Large intestine (tissue), 12 donors: ENCODE measurements at places on chromosomes 16 and 17. TPM values are rescaled to one million over a fixed set of nuclear protein-coding genes. Genes with fewer than 3 reads are reported as not detected.

DNA sequence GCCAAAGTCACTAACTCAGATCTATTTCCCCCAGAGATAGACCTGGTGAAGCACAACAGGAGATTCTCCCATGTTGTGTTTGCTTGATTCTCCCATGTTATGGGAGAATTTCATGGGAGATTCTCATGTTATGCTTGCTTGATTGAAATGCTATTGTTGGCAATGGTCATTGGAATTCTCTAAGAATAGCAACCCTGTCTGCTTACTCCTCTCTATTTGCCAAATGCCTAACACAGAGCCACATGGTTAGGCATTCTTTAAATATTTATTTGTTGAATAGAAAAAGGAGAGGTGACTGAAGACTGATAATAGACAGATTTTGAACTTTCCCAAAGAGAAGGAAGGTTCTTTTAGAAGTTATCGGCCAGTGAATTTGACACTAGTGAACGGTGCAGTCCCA lies 111.5 kb upstream of the MPHOSPH6 start:
- H3K4me1 ChIP-seq = no peaks in the 10 kb centered on the region
- no peak for DNase-seq
- H3K27ac ChIP-seq = no peak overlapping the region
- H3K36me3 ChIP-seq = no peaks in the 10 kb centered on the region
- H3K27me3 ChIP-seq = no peaks in the 10 kb centered on the region

DNA sequence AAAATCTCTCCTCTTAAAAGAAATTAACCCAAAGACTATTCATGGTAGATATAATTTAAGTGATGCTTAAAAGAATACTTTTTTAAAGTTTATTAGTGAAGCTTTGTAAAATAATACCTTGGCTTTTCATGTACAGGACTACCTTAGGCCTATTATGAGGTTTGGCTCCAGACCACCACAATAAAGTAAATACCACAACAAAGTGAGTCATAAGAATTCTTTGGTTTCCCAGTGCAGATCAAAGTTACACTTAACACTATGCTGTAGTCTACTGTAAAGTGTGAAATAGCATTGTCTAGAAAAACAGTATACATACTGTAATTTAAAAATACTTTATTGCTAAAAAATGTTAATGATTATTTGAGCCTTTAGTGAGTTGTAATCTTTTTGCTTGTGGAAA lies 31.7 kb downstream of the CLTC start:
- DNase-seq = no peak
- H3K27me3 ChIP-seq = no peaks in the 10 kb centered on the region
- peaks cover 74% of the 10 kb centered on the region for H3K36me3 ChIP-seq
- no peak overlapping the region for H3K27ac ChIP-seq
- no peak overlapping the region for H3K4me3 ChIP-seq

Gene TP53TG3B
- not detected for polyA plus RNA-seq

GRCh38 chr16:50595859-50596258 lies 47.7 kb downstream of the NKD1 start:
- H3K36me3 ChIP-seq = peaks cover 4% of the 10 kb centered on the region
- peaks cover 3% of the 10 kb centered on the region for H3K4me1 ChIP-seq
- no peaks in the 10 kb centered on the region for H3K27me3 ChIP-seq
- no peak overlapping the region for H3K4me3 ChIP-seq
- H3K27ac ChIP-seq = no peak overlapping the region
- DNase-seq = no peak

- no peak for DNase-seq
- H3K4me1 ChIP-seq = no peaks in the 10 kb centered on the region
Measured at GRCh38 chr17:6254036-6254435, 180.9 kb downstream of the AIPL1 start.

Gene CRHR1
- 0.24 TPM for polyA plus RNA-seq

GRCh38 chr17:62816282-62816839 lies 8.2 kb upstream of the MARCHF10 start:
- H3K27me3 ChIP-seq = peaks cover 2% of the 10 kb centered on the region
- no peaks in the 10 kb centered on the region for H3K4me1 ChIP-seq
- no peak overlapping the region for H3K27ac ChIP-seq
- no peaks in the 10 kb centered on the region for H3K36me3 ChIP-seq
- DNase-seq = no peak
- H3K4me3 ChIP-seq = no peak overlapping the region

- H3K4me3 ChIP-seq = peak overlapping the region; percentile 56
- no peaks in the 10 kb centered on the region for H3K36me3 ChIP-seq
Measured at GRCh38 chr16:67529582-67530012, 968 bp downstream of the RIPOR1 start.

DNA sequence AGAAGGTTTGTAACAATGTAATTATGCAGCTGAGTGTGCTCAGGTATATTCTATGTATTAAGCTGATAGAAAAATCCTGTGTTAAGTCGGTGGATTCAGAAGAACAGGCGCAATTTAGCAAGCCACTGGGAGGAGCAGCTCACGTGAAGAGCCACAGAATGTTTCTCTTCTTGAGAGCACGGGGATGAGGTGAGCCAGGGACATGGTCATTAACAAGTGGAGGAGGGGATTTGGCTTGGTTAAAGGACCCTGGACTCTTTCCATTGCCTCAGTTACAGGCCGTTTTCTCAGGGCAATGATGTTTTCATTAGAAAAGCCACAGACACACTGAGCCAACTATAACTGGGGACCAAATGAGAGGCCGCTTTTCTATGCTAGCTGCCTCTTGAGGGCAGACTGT lies 178.7 kb downstream of the SNX29 start:
- H3K4me3 ChIP-seq = no peak overlapping the region
- H3K36me3 ChIP-seq = no peaks in the 10 kb centered on the region
- no peak overlapping the region for H3K27ac ChIP-seq

Gene CCL3
- 11.7 TPM for polyA plus RNA-seq

Gene TCAP
- polyA plus RNA-seq = 2.2 TPM

- no peaks in the 10 kb centered on the region for H3K4me1 ChIP-seq
- no peaks in the 10 kb centered on the region for H3K36me3 ChIP-seq
- no peaks in the 10 kb centered on the region for H3K27me3 ChIP-seq
- DNase-seq = no peak
Measured at GRCh38 chr17:62787366-62787765, 20.7 kb downstream of the MARCHF10 start.

- no peak within 1 kb of the TSS for H3K27ac ChIP-seq
- no peaks in the 10 kb centered on the region for H3K27me3 ChIP-seq
- peak; percentile 13 for DNase-seq
- no peaks in the 10 kb centered on the region for H3K36me3 ChIP-seq
Measured at GRCh38 chr17:69060822-69061221, at the start of gene ABCA9. Gene ABCA9, minus strand, starts transcription at chr17:69060927. Its CDS starts 9,801 bp downstream, at chr17:69051126.

Gene CEP112
- polyA plus RNA-seq = 4.4 TPM

Gene TNFSF13
- 23.4 TPM for polyA plus RNA-seq

DNA sequence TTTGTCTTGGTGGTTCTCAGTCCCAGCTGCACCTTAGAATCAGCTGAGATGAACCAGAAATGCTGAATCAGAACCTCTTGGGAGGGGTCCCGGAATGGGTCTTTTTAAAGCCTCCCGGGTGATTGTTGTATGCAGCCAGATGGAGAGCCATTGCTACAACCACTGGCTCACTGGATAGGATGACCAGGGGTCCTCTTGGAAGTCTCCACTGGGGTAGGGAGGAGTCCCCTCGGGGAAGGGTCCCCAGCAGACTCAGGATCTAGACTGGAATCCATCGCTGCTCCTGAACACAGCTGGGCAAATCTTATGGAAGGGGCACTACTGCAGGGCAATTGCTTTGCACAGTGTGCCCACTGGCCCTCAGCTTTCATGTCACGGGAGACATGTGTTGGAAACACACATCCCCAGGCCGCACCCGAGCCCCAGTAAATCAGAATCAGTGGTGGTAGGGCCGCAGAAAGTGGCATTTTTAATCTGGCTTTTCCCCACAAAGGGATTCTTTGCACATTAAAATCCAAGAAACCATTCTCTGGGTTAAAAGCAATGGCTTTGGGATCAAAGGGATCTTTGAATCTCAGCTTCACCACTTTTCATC lies 117.3 kb downstream of the IRX5 start:
- H3K4me1 ChIP-seq = no peaks in the 10 kb centered on the region
- no peaks in the 10 kb centered on the region for H3K27me3 ChIP-seq
- DNase-seq = no peak

Gene MAF
- polyA plus RNA-seq = 224 TPM

DNA sequence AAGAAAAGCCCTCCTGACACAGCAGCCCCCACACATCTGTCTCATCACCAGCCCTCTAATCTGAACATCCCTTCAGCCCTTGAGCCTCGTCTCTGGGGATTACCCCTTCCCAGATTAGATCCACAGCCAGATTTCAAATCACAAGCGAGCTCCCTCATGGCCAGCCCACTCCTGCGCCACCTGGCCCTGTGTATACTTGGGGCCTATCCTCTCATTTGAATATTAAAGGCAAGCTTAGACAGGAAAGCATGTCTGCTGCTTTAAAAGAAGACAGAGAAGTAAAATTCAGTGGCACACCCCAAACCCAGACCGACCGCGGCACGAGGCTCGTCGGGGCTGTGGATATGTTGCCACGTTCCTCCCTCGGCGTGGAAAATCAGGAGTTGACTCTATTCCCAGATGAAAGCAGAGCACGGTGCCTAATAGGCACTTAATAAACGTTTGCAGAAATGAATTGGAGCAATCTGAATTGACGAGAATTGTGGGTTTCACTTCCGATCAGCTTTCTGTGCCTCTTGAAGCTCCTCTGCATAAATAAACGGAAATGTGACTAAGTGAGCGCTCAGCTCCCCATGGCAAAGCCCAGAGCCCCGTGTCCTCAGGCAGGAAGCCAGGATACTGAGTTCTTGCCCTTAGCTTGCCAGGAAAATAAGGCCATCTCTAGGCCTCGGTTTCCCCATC lies 108.0 kb downstream of the CCDC182 start:
- no peaks in the 10 kb centered on the region for H3K27me3 ChIP-seq
- DNase-seq = no peak
- no peaks in the 10 kb centered on the region for H3K4me1 ChIP-seq
- no peak overlapping the region for H3K4me3 ChIP-seq
- H3K36me3 ChIP-seq = peaks cover 36% of the 10 kb centered on the region

Gene SLFN14
- polyA plus RNA-seq = 0.21 TPM

GRCh38 chr16:51391798-51392511 lies 240.9 kb upstream of the SALL1 start:
- H3K27me3 ChIP-seq = peaks cover 7% of the 10 kb centered on the region
- no peaks in the 10 kb centered on the region for H3K36me3 ChIP-seq
- H3K4me3 ChIP-seq = no peak overlapping the region
- H3K4me1 ChIP-seq = no peaks in the 10 kb centered on the region

DNA sequence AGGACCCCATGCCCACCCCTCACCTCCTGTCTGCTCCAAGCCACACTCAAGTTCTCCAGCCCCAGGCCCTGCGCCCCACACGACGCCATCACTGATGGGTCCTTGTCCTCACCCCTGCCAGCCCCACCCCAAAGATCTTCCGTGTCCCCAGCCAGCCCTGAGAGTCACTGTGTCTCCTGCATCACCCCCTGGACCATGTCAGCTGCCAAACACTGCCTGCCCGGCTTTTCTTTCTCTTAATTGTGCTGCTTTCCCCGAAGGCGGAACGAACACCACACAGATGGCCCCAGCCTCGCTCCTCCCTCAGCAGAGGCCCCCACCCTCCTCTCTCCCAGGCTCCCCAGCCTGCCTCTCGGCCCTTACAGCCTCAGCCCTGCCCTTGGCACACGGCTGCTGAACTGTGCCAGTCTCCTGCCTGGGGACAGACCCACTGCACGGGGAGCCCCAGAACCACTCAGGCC lies 4.8 kb upstream of the GAA start:
- no peaks in the 10 kb centered on the region for H3K4me1 ChIP-seq
- no peaks in the 10 kb centered on the region for H3K27me3 ChIP-seq
- DNase-seq = no peak
- H3K4me3 ChIP-seq = no peak overlapping the region
- H3K27ac ChIP-seq = no peak overlapping the region

- no peak for DNase-seq
- peaks cover 6% of the 10 kb centered on the region for H3K36me3 ChIP-seq
- H3K27ac ChIP-seq = no peak overlapping the region
- no peak overlapping the region for H3K4me3 ChIP-seq
Measured at GRCh38 chr16:68859828-68860227, 16.5 kb downstream of the TANGO6 start.

Gene ZNF500
- 10.4 TPM for polyA plus RNA-seq

Gene CACNG3
- 0.01 TPM for polyA plus RNA-seq
